ENCODE measurements at places on chromosomes 1 and 21.

DNA sequence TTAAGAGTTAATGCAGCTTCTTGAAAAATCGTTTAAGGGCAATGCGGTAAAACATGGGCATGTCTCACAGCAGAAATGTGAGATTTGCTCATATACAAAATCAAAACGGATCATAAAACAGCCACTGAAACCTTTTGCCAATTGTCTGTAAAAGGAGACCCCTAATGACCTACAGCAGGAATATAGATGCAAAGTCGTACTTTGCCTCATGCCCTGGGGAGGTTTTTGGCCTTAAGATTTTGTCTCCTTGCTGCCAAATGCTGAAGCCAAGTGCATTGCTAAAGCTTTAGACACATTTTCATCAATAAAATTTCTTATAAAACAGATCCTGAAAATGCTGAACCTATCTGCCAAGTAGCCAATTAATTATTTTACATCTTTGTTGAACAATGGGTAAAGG is 226.9 kb downstream of the TGFB2 start:
- DNase-seq, result no peak

- DNase-seq, result peak; percentile 59
These were observed 3.4 kb upstream of the NVL start for GRCh38 chr1:224333309-224333926.

- DNase-seq, result no peak
These were observed 18.3 kb downstream of the HOOK1 start for GRCh38 chr1:59833022-59833421.

GRCh38 chr1:145942405-145942804 is 15.1 kb upstream of the RBM8A start:
- DNase-seq, result no peak

- DNase-seq, result no peak
These were observed 36.2 kb downstream of the PBX1 start for GRCh38 chr1:164595212-164595611.

DNA sequence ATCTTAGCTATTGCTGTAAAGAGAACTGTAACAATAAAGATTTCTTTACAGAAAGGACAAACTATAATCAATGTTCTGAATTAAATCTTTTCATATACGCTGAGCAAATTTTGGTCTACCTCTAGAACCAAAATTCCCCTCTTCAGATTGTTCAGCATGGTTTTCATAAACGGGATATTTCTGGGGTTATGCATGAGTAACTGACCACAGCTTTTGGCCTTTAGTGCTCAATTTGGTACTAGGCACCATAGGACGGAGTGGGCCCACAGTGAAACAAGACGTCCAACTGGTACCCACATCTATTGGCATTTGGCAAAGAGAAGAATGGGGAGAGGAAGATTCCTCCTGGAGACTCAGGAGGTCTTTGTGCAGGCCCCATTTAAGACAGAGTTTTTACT is 184.5 kb downstream of the TGFBR3 start:
- DNase-seq, result no peak

DNA sequence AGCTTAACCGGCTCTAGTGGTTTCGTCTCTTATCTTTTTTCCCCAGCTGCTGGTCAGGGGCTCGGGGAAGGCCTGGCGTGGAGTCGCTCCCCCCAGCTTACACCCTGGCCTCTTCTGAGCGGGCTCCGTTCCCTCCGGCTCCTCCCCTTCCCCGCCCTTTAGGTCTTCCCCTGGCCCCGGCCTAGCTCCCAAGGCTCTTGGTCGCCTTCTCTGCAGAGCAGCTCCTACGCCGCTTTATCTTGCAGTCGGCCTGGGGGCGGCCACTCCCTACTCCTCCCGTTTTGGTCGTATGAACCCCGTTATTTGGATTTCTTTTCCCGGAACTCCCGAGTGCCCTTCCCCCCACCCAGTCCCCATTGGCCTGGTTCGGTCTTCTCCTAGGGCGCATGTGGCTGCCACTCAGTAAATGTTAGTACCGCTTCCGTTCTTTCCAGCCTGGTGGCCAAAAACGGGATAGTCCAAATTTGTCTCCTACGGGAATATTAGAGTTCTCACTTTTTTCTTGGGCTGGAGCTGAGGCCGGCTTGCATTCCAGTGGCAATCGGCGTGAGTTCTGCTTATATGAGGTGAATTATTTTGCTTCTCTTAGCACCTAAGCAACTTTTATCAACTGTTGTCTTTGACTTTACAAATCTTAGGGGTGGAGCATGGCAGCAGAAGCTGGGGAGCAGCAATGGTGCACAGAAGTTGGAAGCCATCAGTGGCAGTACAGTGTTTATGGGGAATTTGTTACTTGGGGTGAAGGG is 467 bp downstream of the THRAP3 start:
- peak; percentile 81 for DNase-seq

- no peak for DNase-seq
These were observed 546 bp downstream of the KIF21B start for GRCh38 chr1:201022820-201023516.

DNA sequence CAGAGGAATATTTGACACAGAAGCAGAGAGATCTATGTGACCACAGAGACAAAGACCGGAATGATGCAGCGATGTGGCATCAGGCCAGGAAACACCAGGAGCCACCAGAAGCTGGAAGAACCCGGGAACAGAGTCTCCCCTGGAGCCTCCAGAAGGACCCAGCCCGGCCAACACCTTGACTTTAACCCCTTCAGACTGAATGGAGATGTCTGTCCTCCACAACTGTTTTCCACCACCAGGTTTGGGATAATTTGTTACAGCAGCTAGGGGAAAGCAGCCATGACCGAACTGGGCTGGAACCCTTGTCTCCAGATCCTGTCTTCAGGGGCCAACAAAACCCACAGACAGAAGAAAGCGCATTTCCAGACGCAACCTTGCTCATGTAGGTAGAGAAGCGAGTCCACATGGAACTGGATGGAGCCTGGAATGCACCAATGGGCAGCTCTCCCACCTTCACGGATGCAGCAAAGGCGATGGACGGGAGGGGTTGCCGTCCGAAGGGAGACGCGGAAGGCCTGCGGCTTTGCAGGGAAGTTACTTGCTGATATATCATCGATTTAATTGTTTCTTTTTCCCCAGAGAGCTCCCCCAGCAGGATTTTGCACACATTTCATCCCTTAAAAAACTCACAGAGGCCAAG is 396.6 kb downstream of the NPHP4 start:
- no peak for DNase-seq

- no peak for DNase-seq
These were observed 6.4 kb downstream of the GSTM5 start for GRCh38 chr1:109718495-109718894.

GRCh38 chr1:224696891-224697765 is 81.0 kb downstream of the CNIH3 start:
- no peak for DNase-seq

- DNase-seq, result no peak
These were observed 1.6 kb downstream of the CSF3R start for GRCh38 chr1:36481091-36481490.

GRCh38 chr1:73197972-73198371 is 915.6 kb upstream of the NEGR1 start:
- no peak for DNase-seq

DNA sequence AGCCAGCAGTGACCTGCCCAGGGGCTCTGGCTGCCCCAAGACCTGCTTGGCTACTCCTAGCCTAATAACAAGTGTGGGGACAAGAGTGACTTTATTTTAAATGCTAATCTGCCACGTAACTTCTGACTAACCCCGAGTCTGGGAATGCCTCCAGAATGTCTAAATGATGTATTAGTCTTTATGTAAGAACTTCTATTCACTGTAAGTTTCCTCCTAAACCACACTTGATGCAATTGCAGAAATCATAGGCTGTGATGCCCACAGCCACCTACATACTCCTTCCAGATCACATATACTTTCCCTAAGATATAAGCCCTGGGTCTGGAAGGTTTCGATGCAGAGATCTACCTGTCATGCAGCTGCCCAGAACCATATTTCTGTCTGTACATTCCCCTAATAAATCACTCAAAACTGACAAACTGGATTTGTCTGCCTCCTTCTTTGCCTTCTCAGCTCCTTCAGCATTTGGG is 5.9 kb upstream of the VPS45 start:
- DNase-seq, result no peak

DNA sequence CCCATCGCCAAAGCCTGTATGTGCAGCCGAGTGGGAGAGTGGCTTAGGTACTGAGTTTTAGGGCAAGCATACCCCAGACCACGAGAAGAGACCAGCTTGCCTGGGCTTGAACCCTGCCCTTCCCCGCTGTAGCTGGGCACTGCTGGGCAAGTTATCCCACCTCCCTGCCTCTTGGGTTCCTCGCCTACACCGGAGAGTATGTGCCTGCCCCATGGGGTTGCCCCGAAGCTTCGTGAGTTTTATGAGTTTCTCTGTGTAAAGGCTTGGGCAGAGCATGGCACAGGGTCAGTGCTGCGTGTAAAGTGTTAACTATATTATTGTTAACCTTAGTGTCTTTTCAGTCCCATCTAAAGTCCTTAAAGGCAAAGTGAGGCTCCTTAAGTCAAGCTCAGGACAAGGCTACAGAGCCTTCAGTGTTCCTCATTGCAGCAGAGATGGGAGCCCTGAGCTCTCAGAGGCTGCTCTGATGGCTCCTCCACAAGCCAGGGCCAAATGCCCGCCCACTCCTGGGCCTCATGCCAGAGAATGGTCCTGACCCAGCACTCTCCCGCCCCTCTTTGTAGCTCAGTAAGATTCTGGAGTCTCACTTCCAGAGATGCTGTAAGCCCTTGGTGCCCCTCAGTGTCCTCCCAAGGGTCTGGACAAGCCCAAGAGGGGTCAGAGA is 37.0 kb upstream of the KCNA10 start:
- no peak for DNase-seq

- DNase-seq, result no peak
These were observed 384.7 kb upstream of the VAMP3 start for GRCh38 chr1:7386226-7387052.

- no peak for DNase-seq
These were observed 70.2 kb downstream of the DAB1 start for GRCh38 chr1:57353654-57354053.

- DNase-seq, result no peak
These were observed 38.8 kb downstream of the WNT4 start for GRCh38 chr1:22104094-22104493.

DNA sequence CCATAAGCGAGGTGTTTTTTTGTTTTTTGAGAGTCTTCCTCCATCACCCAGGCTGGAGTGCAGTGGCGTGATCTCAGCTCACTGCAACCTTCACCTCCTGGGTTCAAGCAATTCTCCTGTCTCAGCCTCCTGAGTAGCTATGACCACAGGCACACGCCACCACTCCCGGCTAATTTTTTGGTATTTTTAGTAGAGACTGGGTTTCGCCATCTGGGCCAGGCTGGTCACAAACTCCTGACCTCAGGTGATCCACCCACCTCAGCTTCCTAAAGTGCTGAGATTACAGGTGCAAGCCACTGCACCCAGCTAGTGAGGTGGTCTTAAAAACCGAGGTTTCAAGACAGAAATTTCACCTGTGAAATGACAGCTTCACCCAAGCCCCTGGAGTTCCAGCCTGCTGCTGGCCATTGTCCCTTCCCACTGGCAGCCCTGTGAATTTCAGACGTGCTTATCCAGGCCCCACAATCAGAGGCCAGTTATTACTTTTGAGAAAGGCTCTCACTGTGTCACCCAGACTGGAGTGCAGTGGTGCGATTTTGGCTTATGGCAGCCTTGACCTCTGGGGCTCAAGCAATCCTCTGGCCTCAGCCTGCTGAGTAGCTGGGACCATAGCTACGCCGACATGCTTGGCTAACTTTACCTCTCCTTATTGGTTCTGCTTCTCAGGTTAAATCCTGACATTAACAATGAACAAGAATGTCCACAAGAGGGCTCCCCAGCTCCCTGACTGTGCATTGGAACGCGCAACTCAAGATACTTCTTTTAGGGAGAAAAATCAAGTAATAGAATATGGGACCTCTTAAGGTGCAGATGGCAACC is 19.4 kb downstream of the ENO1 start:
- DNase-seq, result peak; percentile 36

DNA sequence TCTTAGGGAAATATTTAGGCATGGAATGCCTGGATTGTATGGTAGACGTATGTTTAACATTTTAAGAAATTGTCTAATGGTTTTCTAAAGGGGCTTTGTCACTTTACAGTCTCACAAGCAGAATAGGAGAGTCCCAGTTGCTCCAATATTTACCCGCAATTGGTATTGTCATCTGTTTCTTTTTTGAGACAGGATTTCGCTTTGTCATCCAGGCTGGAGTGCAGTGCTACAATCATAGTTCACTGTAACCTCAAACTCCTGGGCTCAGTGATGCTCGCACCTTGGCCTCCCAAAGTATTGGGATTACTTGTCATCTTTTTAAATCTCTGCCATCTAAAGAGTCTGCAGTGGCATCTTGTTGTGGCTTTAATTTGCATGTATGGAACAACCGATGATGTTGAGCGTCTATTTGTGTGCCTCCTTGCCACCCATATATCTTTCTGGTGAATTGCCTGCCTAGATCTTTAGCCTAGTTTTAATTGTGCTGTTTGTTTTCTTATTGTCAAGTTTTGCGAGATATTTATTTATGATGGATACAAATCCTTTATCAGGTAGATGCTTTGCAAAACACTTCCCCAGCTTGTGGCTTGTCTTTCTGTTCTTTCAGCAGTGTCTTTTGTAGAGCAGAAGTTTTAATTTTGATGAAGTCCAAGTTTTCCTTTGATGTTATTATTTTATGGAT is 32.0 kb upstream of the EDARADD start:
- DNase-seq, result no peak

- no peak for DNase-seq
These were observed 426.3 kb upstream of the CHRM3 start for GRCh38 chr1:238960071-238960470.

- no peak for DNase-seq
These were observed 1.6 kb downstream of the ELOVL1 start for GRCh38 chr1:43366179-43366578.

- DNase-seq, result no peak
These were observed 13.4 kb upstream of the HSD11B1 start for GRCh38 chr1:209691237-209691636.

GRCh38 chr1:51948491-51948915 is 42.0 kb downstream of the RAB3B start:
- no peak for DNase-seq

DNA sequence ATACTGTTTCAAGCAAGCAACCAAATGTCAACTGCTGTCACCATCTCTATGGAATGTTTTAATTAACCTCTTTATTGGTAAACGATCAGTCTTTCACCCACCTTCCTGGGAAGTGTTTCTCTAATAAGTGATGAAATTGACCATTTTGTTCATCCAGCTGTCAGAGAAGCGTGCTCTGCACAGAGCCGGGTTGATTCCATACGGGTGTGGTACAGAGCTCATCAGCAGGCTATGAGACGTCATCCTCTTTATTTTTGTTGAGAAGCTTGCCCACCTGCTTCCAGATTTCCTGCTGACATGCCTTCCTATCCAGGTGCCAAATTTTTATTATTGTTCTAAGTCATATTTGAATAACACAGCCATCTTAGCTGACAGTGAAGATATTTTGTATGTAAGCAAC is 482.5 kb downstream of the RWDD3 start:
- DNase-seq, result no peak

GRCh38 chr1:47873337-47873736 is 123.8 kb downstream of the TRABD2B start:
- no peak for DNase-seq

DNA sequence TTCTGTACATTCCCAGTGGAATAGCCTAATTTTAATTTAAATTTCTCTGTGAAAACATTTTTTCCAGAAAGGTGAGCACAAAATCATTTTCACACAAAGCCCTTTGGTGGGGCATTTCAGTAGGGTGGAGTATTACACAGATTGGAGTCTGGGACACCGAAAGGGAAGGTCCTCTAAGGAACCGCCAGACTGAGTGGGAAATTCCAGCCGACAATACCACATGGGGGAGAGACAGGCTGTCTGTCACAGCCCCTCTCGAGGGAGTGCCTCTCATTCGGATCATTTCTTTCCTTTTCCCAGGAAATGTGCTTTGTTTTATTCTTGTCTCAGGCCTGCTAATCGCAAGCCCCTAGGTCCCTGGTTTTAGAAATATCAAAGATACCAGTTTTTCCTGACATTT is 150.6 kb upstream of the HOOK1 start:
- DNase-seq, result no peak

Measured in GF-D8 (cell line).